NCI-H446 (cell line): ENCODE measurements at places on chromosomes 7 and 10.
A peak's percentile ranks its signal among the peaks of the same experiment; 100 is the strongest.

GRCh38 chr7:101628522-101628921 lies 574 bp downstream of the MYL10 start:
- DNase-seq: no peak

DNA sequence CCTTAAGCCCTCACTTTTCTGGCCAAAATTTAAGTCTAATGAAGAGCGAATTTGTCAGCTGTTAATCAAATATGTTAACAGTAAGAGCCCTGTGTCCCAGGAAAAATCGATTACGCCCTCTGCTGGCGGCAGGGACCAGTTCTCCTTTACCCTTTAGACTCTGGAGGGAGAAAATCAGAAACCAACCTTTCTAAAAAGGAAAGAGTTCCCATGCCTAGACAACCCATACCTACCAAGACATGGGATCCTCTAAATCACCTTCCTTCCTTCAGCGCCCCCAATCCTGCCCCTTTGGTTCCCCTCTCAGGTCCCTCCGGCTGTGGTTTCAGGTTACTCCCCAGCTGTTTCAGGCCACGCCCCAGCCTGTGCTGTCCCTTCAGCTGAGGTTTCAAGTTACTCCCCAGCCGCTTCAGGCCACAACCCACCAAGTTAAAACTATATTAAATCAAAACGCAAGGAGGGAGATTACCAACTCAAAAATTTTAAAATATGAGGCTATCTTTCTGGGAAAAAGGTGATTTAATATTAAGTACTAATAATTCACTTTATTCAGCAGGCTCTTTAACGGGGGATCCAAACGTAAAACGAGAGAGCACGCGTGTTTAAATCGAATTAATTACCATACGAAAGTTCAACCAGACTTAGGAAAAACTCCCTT lies 1.4 kb upstream of the AKR1B15 start:
- DNase-seq: peak; percentile 18

DNA sequence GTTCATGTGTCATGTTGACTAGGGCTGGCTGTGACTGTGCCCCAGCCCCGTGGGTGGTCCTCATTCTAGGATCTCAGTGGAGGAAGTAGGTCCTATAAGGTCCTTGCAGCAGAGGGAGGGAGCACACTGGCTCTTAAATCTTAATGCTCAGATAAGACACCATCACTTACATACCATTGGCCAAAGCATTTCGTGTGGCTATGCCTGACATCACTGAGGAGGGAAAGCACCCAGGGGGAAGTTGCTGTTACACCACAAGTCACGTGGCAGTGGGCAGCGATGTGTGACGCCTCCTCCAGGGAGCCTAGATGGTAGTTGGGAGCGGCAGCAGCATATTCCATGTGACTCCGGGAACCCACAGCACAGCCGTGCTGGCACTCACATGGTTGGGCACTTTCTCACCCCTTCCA lies 224.7 kb upstream of the SH2B2 start:
- no peak for DNase-seq

DNA sequence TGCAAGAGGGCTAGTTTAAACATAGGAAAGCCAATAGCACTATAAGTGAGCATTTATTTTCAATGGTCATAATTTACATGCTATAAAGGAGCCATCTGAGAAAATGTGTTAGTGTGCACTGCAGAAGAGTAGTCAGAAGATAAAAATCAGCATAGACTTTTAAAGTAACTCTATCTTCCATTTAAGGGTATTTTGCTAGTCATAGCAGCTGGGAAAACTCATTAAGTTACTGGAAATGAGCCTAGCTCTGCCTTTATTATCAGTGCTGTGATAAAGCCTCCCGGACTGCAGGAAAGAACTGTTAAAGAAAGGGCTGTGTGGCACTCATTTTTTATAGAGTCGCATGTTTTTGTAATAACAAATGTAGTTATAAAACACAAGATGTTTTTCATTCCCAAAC lies 825.8 kb upstream of the POM121L12 start:
- DNase-seq: no peak

DNA sequence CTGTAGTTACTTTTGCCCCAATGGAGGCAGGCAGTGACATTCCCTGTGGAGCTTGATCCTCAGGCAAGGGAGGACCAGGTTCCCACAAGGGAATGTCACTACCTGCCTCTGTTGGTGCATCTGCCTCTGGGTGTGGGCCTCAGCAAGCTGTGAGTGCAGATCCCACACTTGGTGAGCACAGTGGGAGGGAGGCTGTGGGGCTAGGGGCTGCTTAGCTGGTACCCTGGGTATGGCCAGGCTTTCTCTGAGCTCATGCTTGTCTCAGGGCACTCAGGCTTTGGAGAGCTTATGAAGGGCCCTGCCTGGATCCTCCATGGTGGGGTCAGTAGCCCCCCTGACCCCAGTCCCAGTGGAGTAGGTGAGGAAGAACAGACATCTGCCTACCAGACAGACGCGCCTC lies 16.2 kb upstream of the ZNF488 start:
- DNase-seq: no peak

GRCh38 chr10:96588060-96588554 lies 1.3 kb upstream of the TM9SF3 start:
- no peak for DNase-seq
